ENCODE measurements at places on chromosomes 1 and 21.
A peak's percentile ranks its signal among the peaks of the same experiment; 100 is the strongest.

DNA sequence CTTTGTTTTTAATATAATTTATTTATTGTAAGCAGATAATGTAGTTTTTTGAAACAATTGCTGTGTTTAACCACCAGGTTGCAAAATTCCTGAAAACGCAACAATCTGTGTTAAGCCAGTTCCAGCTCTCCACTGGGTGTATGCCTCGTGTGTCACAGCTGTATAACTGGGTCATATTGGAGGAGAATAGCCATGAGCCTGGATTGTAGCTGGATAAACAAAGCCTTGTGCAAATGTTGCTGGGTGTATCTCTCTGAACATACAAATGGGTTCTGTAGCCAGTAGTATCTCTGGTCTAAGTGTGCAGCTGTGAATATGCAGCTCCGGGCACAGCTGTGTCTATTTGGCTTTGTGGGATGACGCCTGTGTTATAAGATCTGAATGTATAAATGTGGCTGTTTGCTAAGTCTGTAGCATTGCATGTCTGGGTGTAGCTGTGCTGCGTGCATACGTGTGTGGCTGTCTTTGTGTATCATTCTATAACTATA is 2.8 kb downstream of the TCEA3 start:
- DNase-seq = peak; percentile 79

- no peak for DNase-seq
Measured at GRCh38 chr21:34154878-34155277, 81.5 kb downstream of the MRPS6 start.

GRCh38 chr1:247386687-247387086 is 29.3 kb upstream of the NLRP3 start:
- peak; percentile 42 for DNase-seq

DNA sequence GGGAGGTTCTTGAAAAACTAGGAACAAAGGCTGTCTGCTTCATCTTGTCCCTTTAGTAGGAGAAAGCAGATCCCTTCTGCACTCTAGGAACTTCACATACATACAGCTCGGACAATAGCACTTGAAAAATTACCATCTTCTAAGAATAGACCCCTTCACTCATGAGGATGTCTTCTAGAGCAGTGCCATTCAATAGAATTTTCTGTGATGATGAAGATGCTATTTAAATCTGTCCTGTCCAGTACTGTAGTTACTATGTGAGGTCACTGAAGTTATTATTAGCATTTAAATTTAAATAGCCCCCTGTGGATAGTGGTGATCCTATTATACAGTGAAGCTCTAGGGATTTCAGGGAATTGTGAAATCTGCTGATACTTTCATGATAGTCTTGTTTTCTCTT is 46.4 kb upstream of the RAB3GAP2 start:
- DNase-seq = no peak

GRCh38 chr1:23416964-23417363 is 7.6 kb downstream of the TCEA3 start:
- DNase-seq = no peak

DNA sequence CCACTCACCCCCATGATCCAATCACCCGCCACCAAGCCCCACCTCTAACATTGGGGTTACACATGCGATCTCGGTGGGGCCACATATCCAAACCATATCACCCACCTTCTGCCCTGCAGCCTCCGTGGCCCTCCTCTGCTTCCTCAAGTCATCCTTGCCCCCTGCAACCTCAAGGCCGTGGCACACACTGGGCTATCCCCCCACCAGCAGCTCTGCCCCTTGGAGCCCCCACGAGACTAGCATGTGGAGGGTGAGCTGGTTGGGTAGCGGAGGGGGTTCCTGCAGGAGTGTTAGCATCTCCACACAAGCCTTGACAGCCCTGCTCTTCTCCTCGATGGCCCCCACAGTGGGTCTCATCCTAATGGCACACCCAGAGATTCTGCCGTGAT is 100.8 kb downstream of the TOMM20 start:
- no peak for DNase-seq

DNA sequence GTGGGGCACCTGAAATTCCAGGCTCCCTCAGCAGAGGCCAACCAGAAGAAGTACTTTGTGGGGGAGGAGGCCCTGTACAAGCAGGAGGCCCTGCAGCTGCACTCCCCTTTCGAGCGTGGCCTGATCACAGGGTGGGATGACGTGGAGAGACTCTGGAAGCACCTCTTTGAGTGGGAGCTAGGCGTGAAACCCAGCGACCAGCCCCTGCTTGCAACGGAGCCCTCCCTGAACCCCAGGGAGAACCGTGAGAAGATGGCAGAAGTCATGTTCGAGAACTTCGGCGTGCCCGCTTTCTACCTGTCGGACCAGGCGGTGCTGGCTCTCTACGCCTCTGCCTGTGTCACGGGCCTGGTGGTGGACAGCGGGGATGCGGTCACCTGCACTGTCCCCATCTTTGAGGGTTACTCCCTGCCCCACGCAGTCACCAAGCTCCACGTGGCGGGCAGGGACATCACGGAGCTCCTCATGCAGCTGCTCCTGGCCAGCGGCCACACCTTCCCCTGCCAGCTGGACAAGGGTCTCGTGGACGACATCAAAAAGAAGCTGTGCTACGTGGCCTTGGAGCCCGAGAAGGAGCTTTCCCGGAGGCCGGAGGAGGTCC is 634 bp downstream of the ACTRT2 start:
- no peak for DNase-seq

GRCh38 chr1:43365678-43366077 is 2.1 kb downstream of the ELOVL1 start:
- no peak for DNase-seq

- DNase-seq = no peak
Measured at GRCh38 chr1:117594261-117594990, 11.4 kb upstream of the TENT5C start.

- peak; percentile 90 for DNase-seq
Measured at GRCh38 chr1:145845514-145846161, at the start of gene NUDT17. TSS of gene NUDT17 (plus strand) at chr1:145845630. CDS start at chr1:145845641, 11 bp downstream.

GRCh38 chr1:203371288-203371687 is 20.4 kb upstream of the FMOD start:
- no peak for DNase-seq

GRCh38 chr1:21752186-21752585 is 30.8 kb downstream of the USP48 start:
- no peak for DNase-seq

- no peak for DNase-seq
Measured at GRCh38 chr1:207221934-207222351, 99.5 kb upstream of the CD55 start.

GRCh38 chr1:188782220-188782841 is 1695.3 kb downstream of the BRINP3 start:
- no peak for DNase-seq

- DNase-seq = no peak
Measured at GRCh38 chr1:119924948-119925898, 28.9 kb upstream of the ADAM30 start.

- DNase-seq = no peak
Measured at GRCh38 chr1:4023678-4024077, 123.6 kb upstream of the C1orf174 start.

DNA sequence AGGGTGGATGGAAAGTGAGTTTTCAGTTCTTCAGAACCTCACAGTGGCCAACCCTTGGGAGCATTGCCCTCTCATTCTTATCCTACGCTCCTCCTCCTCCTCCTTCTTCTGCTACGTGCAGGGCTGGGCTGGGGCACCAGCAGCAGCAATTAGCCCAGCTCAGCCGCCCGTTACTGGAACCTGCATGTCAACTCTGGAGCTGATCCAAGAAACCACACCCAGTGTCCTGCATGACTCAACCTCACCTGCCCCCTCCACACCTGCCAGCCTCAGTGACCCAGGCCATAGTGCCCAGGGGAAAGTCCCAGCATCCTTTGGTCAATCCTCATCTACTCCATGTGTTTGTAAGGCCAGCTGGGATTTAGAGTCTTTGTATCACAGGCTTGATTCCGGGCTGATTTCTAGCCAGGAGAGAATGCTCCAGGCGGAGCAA is 12.6 kb downstream of the ELF3 start:
- no peak for DNase-seq

DNA sequence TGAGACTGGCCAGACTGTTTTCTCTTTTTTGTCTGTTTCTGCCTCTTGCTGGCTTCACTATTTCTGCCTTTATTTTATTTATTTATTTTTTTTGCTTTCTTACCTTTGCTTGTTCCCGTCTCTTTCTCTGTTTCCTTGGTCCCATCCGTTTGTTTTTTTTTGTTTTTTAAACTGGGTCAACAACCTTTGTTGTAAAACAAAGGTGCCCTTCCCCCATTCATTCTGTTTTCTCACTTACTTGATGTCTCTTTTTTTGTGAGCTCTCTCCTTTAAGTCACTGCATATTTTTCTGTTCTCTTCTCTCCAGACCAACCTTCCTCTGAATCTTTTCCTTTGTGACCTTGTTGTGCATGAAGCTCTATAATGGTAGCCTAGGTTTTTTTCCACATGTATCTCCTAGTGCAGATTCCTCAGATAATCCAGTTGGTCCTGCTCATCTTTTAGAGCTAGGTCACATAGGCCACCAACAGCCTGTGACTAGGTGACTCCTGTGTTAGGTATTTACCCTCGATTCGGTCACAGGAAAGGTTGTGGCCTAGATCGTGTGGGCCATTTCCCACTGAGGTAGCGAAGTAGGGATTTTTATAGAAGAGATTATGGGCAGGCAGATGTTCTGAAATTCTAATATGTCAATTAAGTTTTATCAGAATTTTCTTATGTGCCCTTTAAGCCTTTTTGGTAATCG is 15.9 kb downstream of the GNAI3 start:
- DNase-seq = no peak

GRCh38 chr1:65896721-65897120 is 104.0 kb downstream of the PDE4B start:
- DNase-seq = no peak

- no peak for DNase-seq
Measured at GRCh38 chr1:159011751-159012150, 2.0 kb downstream of the IFI16 start.

DNA sequence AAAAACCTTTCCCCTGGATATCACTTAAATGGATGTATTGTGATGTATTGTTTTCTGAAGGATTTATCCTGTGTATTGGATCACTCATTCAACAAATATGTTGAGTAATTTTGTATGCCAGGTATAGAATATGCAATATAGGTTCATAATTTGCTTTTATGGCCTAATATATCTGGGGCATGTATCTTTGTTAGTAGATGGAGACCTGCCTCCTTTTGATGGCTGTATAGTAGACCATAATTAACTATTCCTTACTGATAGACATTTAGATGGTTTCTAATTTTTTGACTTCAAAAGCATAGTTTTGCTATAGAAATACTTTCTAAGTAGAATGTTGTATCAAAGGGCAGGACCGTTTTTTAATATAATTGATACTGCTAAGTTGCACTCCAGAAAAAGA is 8.6 kb downstream of the RBBP4 start:
- DNase-seq = no peak

DNA sequence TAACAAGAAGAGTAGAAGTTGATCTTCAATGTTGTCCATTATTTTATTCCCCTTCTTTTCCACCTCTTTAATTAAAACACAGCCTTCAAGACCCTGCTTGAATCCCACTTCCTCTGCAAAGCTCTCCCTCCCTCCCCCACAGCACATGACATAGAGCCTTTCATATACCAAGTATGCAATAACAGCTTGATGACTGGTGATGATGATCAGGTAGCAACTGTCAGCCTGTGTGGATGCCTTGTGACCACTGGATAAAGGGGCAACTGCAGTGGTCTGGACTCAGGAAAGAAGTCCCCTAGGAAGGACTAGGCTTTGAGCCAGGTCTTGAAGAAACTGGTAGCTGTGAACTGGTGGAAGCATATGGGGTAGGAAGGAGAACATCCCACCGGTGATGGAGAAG is 53.8 kb upstream of the PRDX6 start:
- DNase-seq = no peak
